Activated naive CD8-positive, alpha-beta T cell treated with anti-CD3 and anti-CD28 coated beads, Interleukin-2, amount 50 U/mL, for 16 hours (primary cell): ENCODE measurements at places on chromosomes 7 and 10.

DNA sequence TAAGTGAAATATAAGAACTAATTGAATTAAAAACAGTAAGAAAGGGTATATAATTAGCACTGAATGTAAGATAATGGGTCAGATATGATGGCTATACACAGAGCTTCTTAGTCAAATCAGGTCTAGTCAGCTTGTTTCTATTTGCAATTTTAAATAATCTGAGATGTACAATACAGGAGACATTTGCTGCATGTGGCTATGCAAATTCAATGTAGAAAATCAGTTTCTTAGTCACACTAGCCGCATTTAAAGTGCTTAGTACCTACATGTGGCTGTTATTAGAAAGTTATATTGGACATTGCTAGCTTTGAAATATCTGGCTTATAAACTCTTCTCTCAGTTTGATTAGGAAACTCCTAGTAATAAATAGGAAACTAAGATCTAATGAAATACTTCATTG, 25.3 kb downstream of the CCDC7 start:
- no peak for DNase-seq

DNA sequence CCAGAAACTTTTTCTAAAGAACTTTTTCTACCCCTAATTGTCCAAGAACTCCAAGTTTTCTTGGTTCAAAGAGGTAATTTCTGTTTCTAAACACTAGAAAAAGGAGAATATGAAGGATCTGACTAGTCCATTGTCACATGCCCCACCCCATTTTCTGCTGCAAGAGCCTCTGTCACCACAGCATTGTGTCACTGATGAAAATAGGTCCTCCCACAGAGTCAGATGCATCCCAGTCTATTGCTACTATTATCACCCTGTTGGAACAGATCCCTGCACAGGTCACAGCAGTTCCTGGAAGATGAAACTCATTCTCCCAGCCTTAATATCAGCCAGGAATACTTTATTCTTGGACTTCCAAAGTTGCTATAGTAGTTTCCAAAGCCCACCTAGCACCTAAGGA, 7.5 kb upstream of the CFTR start:
- DNase-seq: no peak

- no peak for DNase-seq
These were observed 67.8 kb downstream of the SLC13A1 start for GRCh38 chr7:123131961-123132360.

DNA sequence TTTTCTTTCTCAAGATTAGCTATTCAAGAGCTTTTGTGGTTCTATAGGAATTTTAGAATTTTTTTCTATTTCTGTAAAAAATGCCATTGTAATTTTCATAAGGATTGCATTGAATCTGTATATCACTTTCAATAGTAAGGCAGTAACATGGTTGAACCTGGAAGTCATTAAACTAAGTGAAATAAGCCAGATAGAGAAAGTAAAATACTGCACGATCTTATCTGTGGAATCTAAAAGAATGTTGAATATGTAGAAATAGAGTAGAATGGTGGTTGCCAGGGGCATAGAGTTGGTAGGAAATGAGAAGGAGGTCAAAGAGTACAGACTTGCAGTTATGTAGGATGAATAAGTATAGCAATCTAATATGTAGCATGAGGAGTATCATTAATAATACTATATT, 1073.5 kb upstream of the LRRN3 start:
- DNase-seq: no peak

DNA sequence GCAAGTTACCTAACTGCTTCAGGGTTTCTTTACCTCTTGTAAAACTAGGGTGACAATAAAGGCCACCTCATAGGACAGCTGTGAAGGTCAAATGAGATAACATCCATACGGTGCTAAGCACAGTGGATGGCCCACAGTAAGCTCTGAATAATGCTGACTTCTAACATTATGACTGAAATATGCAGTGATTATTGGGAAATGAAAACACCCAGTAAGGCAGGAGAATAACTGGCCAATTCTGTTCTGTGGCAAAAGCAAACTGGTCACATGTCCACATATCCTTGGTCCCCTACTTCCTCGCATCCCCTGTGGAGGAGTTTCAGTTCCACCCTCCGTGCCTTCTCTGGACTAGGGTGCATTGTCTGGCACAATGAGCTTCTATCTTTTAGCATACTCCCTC, 1.4 kb downstream of the CUBN start:
- DNase-seq: no peak

DNA sequence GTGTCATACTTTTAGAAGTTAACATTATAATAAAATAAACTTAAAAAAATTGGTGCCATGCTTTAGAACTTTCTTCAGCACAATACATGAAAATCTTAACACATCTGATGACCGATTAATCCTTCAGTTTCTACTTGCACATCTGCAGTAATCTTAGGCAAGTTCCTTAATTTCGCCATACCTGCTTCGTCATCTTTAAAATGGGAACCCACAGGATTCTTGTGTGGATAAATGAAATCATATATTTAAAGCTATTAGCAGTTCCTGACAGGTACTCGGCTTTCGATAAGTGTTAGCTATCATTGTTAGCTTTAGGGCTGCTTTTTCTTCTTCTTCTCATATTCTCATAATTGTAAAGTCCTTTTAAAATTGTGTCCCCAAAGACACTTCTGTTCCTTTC, 907 bp upstream of the VPS50 start:
- DNase-seq: no peak

DNA sequence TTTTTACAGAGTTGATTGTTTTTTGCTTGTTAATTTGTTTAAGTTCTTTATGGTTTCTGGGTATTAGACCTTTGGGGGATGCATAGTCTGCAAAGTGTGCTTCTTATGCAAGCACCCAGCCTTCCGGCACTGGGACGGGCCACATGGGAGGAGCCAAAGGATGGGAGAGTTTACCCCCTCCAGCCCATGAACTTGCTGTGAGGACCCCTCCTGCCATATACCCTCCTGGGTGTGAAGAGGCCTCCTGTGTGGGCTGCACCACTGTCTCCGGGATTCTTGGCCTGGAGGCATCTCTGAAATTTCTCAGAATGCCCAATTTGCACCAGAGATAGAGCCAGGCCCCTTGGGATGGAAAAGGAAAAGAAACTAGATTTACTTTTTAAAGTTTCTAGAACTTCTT, 150.7 kb downstream of the MGMT start:
- DNase-seq: no peak

GRCh38 chr10:34995925-34996324, 94.2 kb downstream of the CUL2 start:
- DNase-seq: no peak

DNA sequence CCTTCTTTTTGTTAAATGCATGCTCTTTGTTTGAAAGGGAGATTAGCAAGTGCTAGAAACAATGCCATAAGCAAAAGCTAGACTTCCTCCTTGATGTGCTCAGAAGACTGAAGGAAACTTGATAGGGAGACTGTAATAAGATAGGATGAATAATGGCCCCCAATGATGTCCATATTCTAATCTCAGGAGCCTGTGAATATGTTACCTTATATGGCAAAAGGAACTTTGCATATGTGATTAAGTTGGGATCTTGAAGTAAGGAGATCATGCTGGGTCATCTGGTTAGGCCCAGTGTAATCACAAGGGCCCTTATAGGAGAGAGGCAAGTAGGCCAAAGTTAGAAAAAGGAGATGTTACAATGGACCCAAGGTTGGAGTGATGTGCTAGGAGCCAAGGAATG, 13.6 kb upstream of the LIPM start:
- DNase-seq: no peak

- no peak for DNase-seq
These were observed 30.2 kb upstream of the CARD11 start for GRCh38 chr7:3073763-3074458.

DNA sequence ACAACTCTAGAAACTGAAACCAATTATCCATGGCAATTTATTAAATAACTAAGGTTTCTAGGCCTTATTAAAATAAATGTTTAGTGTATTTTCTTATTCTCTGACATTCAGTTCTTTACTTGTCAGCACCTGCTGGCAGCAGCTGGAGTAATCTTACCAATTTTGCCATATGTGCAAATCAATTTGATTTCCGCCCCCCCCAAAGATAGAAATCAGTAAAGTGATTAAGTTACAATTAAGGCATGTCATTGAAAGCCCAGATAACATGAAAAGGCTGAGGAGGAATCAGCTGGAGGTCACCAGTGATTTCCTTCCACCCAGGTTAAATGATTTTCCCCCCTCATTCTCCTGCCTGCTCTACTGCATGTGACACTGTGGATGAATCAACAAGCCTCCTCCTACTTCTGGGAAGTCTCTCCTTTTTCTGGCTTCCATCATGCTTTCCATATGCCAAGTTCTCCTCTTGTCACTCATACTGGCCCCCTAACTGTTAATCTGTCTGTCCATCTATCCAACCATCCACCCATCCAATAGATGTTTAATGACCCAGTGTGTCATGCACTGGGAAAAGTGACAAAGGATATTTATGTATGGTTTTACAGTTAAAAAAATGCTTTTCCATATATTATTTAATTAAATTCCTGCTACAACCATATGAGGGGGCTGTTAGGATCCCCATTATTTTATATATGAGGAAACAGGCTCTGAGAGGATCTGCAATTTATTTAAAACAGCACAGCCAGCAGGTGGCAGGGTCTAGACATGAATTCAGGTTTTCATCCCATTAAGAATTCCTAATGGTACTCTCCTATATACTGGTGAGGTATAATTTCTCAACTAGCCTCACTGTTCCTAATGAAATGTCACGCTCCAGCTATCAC, 116.5 kb downstream of the ATXN7L1 start:
- no peak for DNase-seq

DNA sequence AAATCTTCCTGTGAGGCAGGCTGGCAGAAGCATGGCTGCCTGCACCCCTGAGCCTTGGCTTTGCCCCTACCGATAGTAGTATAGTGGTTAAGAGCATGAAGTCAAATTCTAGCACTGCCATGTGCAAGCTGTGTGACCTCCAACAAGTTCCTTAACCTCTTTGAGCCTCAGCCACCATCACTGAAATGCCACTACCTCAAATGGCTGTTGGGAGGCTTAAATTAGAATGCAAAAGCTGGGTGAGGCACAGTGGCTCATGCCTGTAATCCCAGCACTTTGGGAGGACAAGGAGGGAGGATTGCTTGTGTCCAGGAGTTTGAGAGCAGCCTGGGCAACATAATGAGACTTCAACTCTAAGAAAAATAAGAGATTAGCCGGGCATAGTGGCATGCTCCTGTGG, 8.4 kb downstream of the SFRP5 start:
- no peak for DNase-seq

DNA sequence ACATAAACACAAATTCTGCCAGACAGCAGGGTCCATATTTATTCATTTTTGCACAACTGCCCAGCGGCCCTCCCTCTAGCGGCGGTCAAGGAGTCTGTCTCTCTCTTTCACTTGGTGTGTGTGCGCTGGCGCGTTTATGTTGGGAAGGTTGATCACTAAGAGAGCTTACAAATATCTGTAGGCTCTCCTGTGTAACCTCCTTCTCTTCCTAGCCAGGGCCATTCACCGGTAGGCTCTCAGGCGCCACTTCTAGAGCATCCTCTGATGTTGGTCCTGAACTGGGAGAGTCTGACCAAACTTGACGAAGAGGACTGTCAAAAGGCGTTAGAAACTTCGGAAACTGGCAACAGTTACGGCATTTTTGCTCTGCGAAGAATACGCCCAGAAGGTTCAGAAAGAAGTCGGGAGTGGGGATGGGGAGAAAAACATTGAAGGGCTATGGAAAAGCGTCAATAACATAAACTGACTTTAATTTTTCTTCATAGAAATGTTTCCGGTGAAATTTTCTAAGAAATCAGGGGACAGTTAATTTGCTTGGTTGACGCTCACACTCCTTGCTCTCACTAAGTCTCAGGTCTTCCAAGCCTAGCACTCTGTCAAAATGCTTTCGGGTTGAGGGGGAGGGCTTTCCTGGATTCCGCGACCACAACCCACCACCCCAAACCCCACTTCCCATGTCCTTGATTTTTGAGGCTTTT, 731.1 kb downstream of the ZWINT start:
- DNase-seq: no peak

DNA sequence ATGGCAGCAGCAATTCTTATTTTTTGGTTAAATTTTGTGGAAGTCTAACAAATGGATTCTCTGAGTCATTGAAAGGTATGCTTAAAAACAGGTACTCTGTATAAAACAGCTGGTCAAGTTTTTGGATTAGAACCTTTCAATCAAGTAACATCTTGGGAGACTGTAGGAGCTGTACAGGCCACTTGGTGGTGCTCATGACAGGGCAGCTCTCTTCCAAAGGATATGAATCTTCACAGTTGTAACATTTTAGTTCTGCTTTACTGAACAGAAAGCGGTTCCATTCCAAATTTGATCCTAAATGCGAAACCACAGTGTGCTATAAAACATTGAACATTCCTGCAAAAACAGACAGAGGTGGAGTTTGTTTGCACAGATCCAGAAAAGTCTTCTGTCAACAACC, 44.5 kb upstream of the AGR3 start:
- DNase-seq: no peak

- no peak for DNase-seq
These were observed 362.8 kb downstream of the THSD7A start for GRCh38 chr7:11469028-11469745.

DNA sequence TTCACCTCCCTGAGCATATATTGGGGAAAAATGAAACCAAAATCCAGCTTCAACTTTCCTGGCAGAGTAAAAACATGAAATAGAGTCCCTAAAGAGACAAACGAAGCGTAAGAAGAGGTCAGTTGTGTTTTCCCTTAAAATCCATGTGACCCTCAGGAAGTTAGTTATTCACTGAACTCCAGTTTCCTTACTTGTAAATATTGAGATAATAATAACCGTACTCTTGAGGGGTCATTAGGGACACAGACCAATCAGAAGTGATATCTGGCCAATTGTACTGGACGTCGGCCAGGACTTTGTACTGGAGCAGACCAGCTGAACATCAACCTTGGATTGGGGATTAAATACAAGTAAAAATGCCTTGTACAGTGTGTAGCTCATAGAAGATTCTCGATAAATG, 167.0 kb downstream of the GATA3 start:
- DNase-seq: no peak

DNA sequence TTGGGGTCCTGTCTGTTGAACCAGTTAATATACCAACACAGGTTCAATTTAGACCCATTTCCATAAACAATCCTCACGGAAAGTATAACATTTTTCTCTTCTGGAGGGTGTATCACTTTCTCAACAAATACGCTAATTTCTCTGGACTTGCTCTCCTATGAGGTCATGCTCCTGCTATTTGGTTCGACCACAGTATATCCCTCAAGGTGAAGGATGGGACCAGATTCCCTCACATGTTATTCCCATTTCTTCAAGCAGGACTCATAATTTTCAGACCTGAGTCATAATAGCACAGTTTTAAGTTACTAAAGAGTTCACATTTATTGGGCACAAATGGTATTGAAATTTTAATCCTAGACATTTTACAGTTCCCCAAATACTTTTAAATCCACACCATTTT, 57.2 kb downstream of the ADAM12 start:
- no peak for DNase-seq

- no peak for DNase-seq
These were observed at the start of gene HDAC9 for GRCh38 chr7:18495412-18496340. Gene HDAC9 (plus strand): TSS chr7:18495749. CDS start chr7:18496303, 554 bp downstream.

- no peak for DNase-seq
These were observed 178.8 kb downstream of the TPK1 start for GRCh38 chr7:144656965-144657517.

GRCh38 chr7:22192801-22193200, 164.2 kb downstream of the RAPGEF5 start:
- no peak for DNase-seq
